ENCODE measurements at places on chromosomes 3 and 15.

GRCh38 chr3:141546081-141546480 lies 59.3 kb downstream of the RASA2 start:
- no peak for DNase-seq

DNA sequence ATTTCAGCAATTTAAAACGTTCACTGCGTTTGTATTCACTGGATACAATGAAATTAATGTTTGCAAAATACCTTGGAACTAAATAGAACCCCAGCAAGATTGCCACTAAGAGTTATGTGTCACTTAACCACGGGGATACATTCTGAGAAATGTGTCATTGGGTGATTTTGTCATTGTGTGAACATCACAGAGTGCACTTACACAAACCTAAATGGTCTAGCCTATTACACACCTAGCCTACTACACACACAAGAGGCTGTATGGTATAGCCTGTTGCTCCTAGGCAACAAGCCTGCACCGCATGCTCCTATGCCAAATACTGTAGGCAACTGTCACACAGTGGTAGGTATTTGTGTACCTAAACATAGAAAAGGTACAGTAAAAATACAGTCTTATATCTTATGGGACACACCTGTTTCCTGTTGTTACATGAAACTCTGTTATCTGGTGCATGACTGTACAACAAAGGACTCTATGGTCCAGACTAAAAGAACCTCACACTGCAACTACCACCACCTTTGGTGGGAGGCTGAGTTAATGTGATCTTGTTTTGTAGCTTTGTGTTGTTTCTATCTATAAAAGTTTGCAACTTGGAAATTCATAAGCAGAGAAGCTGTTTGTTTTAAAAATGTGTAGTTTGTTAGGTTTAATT lies 92.2 kb upstream of the NTRK3 start:
- DNase-seq: no peak

- DNase-seq: no peak
These were observed 116.7 kb upstream of the LPP start for GRCh38 chr3:188037195-188037718.

DNA sequence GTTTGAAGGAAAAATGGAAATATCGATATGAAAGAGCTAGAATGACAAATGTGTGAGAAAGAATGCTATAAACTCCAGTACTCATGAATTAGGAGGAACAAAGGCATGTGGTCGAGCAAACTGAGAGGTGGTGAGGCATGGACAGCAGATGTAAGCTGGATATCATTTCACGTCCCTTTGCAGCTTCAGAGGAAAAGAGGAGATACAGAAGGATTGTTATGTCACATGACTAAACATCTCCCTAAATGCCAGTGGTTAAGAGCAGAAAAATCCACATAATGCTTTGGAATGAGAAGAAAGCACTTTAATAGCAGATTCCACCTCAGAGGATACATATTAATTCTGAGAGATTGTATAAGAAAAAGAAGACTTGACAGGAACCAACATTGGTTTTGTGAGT lies 248.7 kb downstream of the ZIC4 start:
- no peak for DNase-seq

GRCh38 chr15:100863796-100864267 lies 15.8 kb upstream of the ALDH1A3 start:
- DNase-seq: no peak

DNA sequence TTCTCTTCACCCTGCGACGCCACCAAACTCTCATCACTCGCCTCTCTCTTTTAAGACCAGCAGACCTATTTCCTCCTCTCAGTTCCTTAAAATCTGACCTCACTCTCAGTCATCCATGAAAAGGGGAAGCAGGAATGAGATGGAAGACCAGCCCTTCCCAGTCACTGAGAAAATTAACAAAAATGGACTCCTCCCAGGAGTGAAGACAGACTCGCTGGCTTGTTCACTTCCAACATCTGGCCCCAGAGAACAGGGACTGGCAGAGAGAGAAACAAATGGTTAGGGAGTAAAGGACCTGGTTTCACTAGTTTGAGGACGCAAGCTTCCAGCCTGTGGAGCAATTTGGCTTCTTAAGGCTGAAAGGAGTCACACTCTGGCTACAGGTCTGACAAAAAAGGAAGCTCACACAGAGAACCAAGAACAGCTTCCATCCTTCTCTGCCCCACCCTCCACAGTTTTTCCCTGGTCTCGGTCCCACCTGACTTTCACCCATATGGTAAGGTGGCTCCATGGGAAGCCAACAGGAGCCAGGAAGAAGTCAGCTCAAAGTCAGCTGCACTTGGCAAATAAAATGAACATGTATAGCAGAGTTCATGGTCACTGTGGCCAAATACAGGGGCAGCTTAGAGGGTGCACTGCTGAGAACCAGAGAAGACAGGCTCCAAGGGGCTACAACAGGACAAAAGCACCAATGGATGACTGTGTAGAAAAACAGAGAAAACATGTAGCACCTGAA lies 57.2 kb downstream of the ITGB5 start:
- DNase-seq: no peak

GRCh38 chr3:183904833-183905780 lies 20.4 kb upstream of the PARL start:
- no peak for DNase-seq

DNA sequence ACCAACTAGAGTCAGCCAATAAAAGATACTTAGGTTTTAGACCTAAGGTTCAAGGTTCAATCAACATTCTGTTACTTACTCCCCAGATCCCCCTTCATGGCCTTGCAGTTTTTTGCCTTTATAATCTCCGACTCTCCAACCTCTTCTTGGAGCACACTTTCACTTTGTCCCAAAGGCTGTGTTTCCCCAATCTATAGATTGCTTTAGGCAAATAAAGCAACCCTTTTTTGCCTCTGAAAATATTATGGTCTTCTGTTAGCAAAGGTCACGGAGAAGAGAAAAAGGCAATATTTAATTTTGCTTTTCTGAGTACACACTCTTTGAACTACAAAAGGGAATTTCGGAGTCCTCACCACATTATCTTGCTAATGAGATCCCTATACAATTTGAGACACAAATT lies 268.1 kb downstream of the PLOD2 start:
- DNase-seq: no peak

DNA sequence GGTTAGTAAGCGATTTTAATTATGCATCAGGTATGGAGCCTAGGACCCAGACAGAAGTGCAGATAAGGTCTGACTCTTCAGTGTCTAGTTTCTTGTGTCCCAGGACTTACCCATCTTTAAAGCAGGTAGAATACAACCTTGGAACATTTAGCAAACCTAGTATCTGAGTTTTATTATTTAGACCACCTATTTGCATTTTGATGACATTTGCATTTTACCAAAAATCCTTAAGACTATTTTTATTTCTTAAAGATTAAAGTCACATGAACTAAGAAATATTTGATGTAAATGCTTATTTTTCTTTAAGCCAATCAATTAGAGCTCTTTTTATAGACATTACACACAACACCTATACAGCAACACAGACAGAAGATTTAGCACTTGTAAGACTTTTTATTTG lies 939.1 kb downstream of the OTOL1 start:
- DNase-seq: no peak

DNA sequence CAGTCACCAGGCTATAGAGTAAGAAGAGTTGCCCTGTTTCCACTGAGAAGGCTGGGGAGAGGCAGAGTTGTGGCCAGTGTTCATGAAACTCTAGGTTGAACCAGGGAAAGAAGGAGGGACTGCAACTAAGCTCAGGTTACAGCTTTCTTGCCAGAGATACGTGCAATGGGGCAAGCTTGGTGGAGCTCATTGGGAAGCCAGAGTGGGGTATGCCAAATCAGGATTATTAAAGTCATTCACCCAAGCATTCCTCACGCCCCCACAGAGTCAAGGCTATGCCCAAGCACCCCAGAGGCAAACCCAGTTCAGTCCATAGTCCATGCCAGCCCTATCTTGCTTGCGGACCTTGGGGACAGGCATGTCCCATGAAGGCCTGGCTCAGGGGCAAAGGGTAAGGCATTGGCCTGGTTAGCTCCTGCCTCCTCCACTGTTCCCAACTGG lies 17.6 kb downstream of the SLC6A20 start:
- DNase-seq: no peak

- DNase-seq: peak; percentile 51
These were observed 836 bp upstream of the AKAP13 start for GRCh38 chr15:85379403-85380131.

GRCh38 chr3:193554811-193555210 lies at the start of gene ATP13A4:
Gene ATP13A4, minus strand, starts transcription at chr3:193554895. Its CDS starts 96 bp downstream, at chr3:193554799.
- no peak for DNase-seq

DNA sequence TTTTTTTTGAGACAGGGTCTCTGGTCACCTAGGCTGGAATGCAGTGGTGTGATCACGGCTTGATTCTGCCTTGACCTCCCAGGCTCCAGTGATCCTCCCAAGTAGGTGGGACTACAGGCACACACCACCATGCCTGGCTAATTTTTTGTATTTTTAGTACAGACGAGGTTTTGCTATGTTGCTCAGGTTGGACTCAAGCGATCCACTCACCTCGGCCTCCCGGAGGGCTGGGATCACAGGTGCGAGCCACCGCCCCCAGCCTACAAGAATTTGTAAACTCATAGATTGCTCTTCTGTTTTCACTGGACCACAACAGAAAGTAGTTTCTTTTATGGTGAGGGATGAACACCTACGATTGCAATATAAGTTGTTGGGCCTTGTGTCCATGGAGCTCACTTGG lies 7.4 kb downstream of the IGF1R start:
- DNase-seq: no peak

DNA sequence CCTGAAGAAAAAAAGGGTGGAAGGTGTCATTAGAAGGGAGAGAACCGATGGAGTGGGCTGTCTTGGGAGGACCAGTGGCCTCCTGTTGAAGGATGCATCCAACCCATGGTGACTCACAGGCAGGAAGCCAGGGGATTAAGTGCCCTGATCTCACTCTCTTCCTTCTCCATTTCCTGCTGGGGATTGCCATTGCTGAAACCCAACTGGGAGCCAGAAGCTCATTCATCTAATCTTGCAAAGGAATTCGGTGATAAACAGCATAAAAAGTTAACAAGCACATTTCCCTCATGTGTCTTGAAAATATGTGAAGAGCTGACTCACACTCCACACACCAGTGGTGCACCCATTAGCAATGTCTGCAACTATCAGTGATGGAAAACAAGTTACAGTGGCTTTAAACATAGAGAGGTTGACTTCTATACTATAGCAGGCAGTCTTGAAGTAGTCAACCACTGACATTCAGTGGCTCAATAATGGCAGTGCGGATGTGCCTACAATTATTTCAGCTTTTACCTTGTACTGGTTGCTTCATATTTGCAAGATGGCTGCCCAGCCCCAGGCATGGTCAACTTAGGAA lies 12.8 kb upstream of the CSRNP1 start:
- DNase-seq: no peak

- DNase-seq: no peak
These were observed 541.0 kb downstream of the PLOD2 start for GRCh38 chr3:145620002-145620401.

- DNase-seq: no peak
These were observed 44.2 kb upstream of the C2CD4B start for GRCh38 chr15:62209322-62209721.

DNA sequence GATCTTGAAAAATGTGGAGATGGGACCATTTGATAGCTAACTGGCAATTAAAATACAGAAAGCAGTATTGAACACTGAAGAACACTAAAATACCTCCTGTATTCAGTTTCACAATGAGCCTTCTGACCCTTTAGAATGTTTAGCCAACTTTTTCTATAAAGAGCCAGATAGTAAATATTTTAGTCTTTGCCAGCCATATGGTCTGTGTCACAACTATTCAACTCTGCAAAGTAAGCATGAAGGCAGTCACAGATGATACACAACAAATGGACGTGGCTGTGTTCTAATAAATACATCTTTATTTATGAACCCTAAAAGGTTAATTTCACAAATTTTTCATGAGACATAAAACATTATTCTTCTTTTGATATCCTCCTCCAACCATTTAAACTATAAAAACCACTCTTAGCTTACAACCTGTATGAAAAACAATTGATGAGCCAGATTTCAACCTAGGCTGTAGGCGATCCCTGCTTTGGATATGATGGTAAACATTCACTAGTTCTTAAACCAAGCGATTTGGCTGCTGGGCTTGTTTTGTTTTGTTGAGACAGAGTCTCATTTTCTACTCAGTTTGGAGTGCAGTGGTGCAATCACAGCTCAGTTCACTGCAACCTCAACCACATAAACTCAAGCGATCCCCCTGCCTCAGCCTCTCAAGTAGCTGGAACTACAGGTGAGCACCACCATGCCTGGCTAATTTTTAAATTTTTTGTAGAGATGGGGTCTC lies 13.6 kb upstream of the CSPG5 start:
- no peak for DNase-seq

DNA sequence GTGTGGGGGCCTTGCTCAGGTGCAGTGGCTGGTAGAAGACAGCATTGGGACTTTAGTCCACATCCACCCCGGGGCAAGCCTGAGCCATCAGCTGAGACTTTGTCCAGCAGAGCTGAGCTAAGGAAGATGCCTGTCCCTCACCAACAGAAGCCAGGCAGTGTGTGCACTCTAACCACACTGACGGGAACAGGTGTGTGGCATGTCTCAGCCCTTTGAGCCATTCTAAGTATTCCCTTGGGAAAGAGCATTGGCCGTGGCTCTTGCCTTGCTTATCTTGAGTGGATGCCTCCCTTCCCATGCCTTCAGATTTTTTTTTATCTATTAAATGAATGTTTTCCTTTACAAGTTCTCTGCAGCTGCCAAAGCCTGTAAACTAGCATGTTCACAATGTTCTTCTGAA lies 3.5 kb downstream of the GABRA5 start:
- DNase-seq: no peak

DNA sequence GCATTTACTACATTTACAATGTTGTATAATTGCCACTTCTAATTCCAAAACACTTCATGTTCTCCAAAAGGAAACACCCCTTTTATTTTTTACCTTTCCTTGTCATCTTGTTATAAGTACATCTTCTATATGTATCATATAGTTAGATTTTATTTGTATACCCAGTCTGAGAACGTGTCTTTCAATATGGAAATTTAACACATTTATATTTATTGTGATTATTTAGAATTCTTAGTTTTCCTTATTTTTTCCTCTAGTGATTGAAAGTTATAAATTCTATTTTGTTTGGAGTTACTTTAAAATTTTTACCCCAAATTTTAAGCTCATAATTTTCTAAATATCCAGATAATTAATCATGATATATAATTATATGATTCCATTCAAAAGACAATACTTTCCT lies 15.8 kb downstream of the CMTM8 start:
- no peak for DNase-seq

- no peak for DNase-seq
These were observed 136.0 kb upstream of the RAP2B start for GRCh38 chr3:153026026-153026425.
